ENCODE measurements at places on chromosomes 6 and 20.

DNA sequence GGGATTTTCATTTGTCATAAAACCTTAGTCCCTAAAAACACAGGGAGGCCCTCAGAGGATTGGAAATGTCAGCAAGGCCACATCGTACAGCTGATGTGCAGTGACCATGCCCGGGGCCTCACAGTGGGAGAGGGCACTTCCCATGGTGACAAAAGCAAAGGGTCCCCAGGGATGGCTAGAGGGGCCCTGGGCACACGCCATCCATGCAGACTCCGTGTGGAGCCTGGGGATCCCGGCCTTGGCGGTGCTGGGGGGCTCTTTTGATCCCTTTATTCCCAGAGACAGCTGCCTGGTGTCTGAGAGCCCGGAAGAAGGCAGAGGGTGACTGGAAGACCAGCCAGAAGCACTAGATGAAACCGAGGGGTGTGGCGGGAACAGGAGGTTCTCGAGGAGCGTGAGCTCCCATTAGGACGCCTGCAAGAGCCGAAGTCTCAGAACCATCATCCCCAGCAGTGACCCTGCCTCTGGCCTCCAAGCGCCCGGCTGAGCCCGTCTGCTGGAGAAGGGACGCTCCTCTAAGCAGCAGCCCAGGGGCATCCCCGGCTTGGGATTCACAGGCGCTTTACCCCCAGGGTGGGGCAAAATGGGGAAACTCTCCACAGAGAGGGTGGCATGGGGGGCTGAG, 49.1 kb upstream of the FRMD1 start:
- DNase-seq: no peak

- DNase-seq: no peak
Measured at GRCh38 chr6:119283214-119283613, 66.3 kb downstream of the MAN1A1 start.

DNA sequence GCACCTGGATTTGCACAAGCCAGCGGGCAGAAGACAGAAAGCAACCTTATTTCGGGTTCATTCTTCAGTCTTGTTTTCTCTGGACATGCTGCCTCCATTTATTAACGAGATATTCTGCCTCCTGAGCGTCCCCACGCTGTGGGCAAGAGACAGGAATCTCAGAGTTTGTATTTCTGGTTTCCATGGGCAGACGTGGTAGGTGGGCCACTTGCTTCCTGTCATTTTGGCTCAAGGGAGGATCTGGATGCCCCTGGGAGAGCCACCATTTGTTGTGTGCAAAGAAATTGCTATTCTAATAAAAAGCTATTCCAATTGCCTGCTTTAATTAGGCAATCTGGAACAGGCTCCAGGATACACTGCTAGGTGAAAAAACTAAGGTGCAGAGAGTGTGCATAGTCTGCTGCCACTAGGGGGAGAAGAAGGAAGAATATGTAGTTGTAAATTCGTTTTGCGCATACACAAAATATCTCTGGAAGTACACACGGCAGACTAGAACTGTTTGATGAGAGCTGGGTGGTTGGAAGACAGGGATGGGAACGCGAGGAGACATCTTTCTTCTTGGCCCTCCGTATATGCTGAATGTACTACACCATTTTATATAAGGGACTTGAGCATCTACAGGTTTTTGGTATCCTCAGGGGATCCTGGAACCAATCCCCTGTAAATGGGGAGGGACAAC, 30.1 kb upstream of the SLC16A10 start:
- DNase-seq: peak; percentile 36

GRCh38 chr6:36936824-36937223, 17.7 kb upstream of the PI16 start:
- DNase-seq: no peak

GRCh38 chr20:61812121-61812844, 253.4 kb downstream of the TAF4 start:
- DNase-seq: no peak

DNA sequence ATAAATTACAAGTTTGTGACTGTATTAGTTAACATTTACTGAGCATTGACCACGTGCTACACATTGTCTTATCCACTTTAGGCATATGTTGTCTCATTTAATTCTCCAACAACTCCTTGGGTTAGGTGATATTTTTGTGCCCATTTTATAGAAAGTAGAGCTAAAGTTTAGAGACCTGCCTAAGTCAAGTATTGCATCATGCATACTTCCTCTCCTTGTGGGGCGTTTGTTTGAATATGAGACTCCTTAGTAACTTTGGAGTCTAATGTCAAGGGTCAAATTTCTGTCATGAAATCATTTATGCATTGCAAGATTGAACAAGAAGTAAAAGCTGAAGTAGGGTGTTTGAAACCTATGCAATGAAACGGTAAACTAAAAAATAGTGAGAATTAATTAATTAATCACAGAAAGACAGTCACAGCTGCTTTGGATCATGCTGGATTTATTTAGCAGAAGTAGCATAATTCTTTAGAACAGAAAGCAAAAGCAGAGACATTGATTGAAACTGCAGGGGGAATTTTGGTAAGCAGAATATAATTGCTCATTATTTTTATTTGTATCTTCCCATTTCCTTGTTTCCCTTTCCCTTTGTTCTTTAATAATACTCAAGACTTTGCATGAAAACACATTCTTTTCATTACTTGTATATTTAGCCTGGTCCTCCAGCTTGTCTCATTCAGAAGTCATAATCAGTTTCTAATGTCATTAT, 1374.4 kb upstream of the GJE1 start:
- no peak for DNase-seq

GRCh38 chr6:57182017-57182432, 9.9 kb downstream of the BAG2 start:
- no peak for DNase-seq

DNA sequence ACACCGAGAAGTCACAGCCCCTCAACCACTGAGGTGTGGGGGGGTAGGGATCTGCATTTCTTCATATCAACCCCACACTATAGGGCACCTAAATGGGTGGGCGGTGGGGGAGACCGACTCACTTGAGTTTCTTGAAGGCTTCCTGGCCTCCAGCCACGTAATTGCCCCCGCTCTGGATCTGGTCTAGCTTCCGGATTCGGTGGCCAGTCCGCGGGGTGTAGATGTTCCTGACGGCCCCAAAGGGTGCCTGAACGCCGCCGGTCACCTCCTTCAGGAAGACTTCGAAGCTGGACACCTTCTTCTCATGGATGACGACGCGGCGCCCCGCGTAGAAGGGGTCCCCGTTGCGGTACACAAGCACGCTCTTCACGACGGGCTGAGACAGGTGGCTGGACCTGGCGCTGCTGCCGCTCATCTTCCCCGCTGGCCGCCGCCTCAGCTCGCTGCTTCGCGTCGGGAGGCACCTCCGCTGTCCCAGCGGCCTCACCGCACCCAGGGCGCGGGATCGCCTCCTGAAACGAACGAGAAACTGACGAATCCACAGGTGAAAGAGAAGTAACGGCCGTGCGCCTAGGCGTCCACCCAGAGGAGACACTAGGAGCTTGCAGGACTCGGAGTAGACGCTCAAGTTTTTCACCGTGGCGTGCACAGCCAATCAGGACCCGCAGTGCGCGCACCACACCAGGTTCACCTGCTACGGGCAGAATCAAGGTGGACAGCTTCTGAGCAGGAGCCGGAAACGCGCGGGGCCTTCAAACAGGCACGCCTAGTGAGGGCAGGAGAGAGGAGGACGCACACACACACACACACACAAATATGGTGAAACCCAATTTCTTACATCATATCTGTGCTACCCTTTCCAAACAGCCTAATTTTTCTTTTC, at the start of gene DCDC2:
Gene DCDC2, minus strand, starts transcription at position 724 of the 883 bp plus-strand sequence. Its CDS starts 309 bp downstream, at position 415.
- no peak for DNase-seq

GRCh38 chr6:107217248-107217647, 101.9 kb upstream of the BEND3 start:
- DNase-seq: no peak

GRCh38 chr6:75747152-75747992, 1.7 kb upstream of the MYO6 start:
- no peak for DNase-seq

GRCh38 chr20:19812056-19812455, 54.0 kb downstream of the RIN2 start:
- no peak for DNase-seq

DNA sequence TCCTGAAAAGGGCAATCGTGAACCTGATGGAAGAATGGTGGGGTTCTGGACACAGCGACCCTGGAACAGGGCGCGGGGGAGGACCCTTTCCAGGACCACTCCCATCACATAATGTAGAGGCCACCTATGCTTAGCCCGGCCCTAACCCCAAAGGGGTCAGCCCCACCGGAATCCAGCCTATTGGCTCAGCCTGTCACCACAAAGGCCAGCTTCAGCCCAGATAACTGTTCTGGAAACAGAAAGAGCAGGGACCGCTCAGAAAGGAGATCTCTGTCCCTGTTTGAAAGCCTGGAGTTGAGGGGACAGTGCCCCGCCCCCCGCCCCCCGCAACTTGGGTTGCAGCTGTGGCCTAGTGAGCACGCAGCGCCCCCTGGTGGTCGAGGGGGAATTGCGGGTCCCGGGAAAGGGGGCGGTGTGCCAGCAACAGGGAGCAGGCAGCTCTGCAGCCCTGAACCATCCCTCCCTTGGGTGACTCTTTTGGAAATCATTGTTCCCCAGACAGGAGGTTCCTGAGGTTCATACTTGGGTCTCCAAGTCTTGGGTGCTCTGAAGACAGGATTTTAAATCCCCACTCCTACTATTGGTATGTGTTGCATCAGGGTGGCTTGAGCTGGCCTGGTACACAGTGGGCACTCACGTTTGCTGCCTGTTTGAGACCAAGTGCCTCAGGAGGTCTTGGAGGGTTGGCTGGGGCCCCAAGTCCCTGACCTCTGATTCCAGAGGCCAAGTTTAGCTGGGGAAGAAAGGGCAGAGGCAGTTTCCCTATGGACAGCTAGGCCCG, 1.5 kb downstream of the SIGLEC1 start:
- peak; percentile 14 for DNase-seq

- no peak for DNase-seq
Measured at GRCh38 chr20:34538671-34539123, 19.8 kb upstream of the MAP1LC3A start.

DNA sequence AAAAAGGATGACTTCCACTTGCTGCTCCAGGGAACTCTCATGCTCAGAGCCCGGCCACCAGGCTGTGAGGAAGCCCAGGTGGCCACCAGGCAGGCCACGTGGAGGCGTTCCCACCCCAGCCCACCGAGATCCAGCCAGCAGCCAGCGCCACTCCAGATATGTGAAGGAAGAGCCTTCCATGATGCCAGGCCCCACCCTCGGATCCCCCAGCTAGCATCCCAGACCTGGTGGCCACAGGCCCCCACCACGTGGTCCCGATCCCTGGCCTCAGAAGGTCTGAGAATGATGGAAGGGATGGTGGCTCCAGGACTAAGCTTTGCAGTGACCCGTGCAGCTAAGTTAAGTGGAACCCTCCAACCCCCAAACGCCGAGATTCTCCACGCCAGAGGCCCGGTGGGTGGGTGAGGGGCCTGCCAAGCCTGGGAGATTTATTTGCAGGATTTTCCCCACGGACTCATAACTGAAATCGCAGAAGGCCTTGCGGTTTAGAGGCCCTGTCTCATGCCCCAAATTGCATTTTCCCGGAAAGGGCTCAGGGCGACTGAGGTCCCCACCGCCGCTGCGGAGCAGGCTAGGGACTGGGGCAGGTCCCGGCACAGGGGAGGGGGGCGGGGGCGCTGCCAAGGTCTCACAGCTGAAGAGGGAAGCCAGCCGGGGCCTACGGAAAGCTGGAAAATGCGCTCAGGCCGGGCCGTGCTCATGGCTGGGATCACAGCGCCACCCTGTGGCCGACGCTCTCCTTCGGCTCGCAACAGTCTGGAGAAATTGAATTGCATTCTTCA, 31.1 kb upstream of the CST7 start:
- peak; percentile 38 for DNase-seq

DNA sequence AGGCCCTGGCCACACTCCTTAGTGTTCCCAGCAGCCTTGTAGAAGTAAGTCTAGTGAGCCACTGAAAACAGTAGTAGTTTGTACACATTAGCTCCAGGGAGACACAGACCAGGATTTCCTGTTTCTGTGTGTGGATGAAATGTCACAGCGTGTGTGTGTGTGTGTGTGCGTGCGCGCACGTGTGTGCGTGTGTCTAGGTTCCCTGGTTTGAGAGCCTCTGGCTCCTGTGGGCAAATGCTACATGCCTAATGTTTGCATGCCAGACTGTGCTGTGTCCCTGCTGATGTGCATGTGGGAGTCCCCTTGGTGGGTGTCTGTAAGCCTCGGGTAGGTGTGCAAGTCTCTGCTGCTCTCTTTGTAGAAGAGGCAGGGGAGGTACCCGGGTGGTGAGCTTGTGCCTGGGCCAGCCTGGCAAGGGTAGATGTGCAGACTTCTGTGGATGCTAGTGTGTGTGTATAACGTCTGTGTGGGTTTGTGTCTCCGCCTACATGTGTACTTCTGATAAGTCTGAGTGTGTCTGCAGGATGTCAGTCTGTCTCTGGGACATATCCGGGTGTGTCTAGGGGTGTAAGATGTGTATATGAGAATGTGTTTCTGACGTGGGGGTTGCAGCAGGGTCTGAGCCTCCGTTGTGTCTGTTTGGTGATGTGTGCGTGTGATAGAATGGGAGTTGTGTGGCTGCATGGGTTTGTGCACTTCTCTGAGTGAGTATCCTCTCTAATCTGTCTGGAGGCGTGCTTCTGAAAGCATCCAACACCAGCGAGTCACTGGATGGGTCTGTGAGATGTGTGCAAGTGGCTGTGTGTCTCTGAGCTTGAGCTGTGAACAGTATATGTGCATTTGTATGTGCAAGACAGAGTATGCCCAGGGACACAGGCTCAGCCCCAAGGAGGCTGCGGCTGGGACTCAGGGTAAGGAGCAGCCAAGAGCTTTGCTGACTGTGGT, 19.0 kb upstream of the TLDC2 start:
- DNase-seq: peak; percentile 54

- no peak for DNase-seq
Measured at GRCh38 chr6:79913369-79913768, 34.0 kb downstream of the ELOVL4 start.

DNA sequence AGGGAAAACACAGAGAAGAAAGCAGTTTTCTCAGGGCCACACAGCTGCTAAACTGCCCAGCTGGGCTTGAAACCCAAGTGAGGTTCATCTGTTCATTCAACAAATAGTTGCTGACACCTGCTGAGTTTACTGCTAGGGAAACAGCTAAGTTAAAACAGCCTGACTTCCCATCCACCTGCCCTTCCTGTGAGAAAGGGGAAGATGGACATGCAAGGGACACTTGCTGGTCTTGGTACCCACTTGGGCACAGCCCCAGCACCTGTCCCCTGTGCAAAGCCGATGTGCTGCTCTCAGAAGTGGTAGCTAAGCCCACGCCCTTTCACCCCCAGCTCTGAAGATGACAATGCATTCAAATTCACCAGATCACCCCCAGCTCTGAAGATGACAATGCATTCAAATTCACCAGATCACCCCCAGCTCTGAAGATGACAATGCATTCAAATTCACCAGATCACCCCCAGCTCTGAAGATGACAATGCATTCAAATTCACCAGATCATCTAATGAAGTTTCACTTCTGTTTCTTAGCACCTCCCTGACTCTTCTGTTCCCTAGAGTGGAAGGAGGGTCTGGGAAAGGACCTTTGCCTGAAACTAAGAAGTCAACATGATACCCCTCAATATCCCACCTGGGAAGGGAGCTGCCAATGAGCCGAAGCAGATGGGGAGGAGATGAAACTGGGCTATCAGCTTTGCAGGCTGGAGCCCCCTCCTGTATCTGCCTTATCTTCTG, 46.0 kb upstream of the TOP1 start:
- DNase-seq: no peak

Measured in KG1 (cell line).